ENCODE measurements at places on chromosomes 13 and 19.
A peak's percentile ranks its signal among the peaks of the same experiment; 100 is the strongest.

GRCh38 chr13:74004109-74004508, 130.1 kb downstream of the KLF12 start:
- DNase-seq: no peak

GRCh38 chr13:25616674-25617073, 244.9 kb downstream of the ATP8A2 start:
- DNase-seq: no peak

DNA sequence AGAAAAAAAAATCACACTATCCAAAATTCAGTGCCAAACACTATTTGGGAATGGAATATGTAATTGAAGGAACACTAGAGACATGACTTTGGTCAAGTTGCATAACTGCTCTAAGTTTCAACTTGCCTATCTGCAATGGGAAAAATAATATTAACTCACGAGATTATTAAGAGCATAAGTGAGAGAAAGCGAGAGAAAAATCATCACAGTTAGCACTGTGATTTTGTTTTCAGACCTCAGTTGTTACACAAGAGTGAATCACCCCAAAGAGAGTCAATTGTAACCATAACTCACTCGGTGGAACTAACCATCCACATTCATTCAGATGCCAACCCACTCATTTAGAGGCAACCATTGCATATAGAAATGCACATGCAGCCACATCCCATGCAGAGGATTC, 147.1 kb downstream of the NHLRC3 start:
- DNase-seq: no peak

GRCh38 chr13:85170372-85170771, 628.8 kb downstream of the SLITRK6 start:
- no peak for DNase-seq

DNA sequence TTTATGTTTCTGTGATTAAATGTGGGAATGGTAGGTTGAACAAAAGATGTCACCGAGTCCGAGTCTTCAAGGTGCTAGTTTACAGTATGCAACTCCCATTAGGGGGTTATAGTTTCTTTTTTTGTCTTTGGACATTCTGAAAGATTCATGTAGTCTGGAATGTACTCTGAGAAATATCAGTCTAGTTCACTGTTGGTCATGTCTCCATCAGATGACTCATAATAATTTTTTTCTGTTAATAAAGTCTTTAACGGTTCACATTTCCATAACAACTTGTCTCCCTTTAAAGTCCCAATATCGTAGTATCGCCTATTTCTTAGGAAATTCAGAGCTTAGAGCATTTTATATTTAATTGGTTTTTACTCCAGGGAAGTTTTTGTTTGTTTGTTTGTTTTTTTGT, 13.5 kb upstream of the ESD start:
- DNase-seq: no peak

- no peak for DNase-seq
Measured at GRCh38 chr19:27964185-27964584, 1248.8 kb downstream of the UQCRFS1 start.

DNA sequence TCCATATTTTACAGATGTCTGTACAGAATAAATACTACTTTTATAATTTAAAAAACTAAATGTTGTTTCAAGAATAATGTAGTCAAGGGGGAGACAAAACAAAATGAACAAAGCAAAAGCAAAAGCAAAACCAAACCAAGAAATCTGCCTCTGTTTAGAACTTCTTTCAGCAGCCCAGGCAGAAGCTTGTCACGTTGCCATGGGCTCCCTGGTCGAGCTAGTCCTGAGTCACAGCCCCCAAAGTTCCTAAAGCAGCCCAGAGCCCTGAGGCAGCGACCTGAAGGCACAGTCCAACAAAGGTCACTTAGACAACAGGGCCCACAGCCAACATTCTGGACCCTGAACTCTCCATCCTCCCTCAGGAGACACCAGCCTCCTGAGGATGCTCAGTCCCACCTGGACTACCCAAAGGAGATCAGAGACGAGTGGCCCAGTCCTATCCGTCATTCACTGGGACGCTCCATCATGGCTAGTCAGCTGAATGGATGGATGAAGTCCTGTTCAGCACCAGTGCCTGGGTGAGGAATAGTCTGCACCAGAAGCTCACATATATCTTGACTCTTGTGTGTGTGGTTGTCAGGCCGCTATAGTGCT, 41.7 kb downstream of the SIAH3 start:
- no peak for DNase-seq

DNA sequence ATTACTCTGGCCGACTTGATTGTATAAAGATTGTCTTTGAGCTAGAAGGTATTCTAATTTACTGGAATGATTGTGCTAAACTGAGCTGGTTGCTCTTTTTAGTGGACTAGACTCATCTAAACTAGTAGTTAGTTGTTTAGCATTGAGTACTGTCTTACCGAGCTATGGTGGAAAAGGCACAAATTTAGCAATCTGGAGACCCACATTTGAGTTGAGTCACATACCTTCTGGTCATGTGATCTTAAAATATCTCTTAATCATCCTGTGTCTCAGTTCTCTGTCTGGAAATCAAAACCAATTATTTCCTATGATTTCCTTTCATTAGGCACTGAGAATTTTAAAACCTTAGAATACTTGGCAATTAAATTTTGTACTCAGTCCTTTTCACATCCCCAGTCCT, 349.5 kb downstream of the IRS2 start:
- no peak for DNase-seq

- no peak for DNase-seq
Measured at GRCh38 chr19:4984438-4984990, 15.6 kb downstream of the KDM4B start.

GRCh38 chr13:28470296-28470695, 24.6 kb downstream of the FLT1 start:
- no peak for DNase-seq

DNA sequence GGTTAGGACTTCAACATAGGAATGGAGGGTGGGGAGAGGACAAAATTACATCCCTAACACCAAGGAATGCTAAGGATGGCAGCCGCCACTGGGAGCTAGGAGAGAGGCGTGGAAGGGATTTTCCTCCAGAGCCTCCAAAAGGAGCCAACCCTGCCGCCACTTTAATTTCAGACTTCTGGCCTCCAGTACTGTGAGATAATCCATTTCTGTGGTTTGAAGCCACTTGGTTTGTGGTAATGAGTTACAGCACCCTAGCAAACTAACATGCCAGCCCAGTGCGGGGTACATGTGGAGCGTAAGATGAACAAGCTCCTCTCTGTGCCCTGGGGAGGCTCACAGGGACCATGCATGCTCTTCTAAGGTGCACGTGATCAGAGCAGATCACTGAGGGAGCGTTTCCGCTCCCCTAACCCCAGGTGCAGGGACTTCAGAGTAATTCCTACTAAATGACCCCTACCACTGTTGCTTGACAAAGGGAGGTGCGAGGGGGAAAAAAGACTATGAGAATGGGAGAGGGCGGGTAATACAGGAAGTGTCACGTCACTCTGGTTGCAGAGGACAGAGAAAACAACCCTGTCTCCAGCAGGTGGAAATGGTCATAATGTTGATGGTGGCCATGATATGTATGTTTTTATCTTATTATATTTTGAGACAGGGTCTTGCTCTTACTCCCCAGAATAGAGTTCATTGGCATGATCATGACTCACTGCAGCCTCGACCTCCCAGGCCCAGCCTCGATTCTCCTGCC, 12.0 kb downstream of the FPR1 start:
- DNase-seq: no peak

- no peak for DNase-seq
Measured at GRCh38 chr13:29800687-29801086, 49.7 kb downstream of the UBL3 start.

GRCh38 chr19:28199323-28199722, 1013.6 kb downstream of the UQCRFS1 start:
- no peak for DNase-seq

DNA sequence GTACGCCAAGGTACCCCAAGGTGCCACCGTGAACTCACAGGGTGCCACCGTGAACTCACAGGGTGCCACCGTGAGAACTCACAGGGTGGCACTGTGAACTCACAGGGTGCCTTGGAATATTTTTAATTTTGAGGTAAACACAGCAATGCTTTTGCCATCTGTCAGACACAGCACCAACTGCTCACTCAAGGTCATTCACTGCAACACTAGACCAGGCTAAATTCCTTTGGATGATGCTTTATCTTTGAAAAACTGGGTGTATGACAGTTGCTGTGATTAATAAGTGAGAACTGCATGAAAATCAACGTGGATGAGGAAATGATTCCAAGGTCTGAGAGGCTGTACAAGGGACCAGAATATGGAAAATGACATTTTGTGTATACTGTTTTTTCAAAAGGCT, 18.9 kb downstream of the SAFB2 start:
- no peak for DNase-seq

GRCh38 chr19:48842789-48843162, 6.5 kb upstream of the HSD17B14 start:
- DNase-seq: no peak

GRCh38 chr13:99655351-99656091, 154.2 kb downstream of the TM9SF2 start:
- DNase-seq: peak; percentile 25

DNA sequence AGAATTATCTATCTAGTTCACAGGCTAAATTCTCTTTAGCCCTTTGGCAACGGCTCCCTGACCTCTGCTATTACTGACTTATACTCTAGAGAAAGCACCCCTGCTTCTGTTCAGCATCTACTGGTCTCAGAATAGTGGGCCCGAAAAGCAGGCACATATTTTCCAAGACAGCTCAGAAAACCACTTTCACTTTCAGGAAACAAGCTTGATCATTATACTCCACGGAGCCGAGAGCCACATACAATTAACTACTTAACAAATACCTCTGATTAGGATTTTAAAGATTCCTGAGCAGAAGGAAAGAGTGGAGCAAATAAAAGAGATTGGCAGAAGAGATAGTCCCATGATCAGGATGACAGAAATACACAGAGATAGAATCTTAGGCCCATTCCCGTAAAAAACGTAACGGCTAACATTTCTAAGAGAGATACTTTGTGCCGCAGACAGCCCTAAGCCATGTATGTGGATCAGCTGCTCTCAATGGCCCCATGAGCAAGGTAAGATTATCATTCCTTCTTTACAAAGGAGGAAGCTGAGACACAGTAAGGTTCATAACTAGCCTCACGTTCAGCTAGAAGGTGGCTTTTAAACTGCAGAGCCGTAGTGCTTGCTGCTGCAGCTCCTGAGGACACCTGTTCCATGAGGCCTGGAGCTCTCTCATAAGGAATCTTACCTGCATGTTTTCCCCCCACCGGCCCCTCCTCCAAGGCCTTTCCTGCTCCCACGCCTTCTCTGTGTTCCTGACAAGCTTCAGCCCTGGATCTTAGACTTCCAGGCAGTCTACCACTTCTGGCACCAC, 227.2 kb downstream of the FOXO1 start:
- peak; percentile 48 for DNase-seq

GRCh38 chr19:56134654-56134921, 6.5 kb upstream of the ZNF444 start:
- DNase-seq: no peak

- DNase-seq: no peak
Measured at GRCh38 chr13:33745370-33746324, 72.3 kb upstream of the RFC3 start.

GRCh38 chr13:111654531-111654930, 334.1 kb downstream of the TEX29 start:
- DNase-seq: no peak

- DNase-seq: peak; percentile 83
Measured at GRCh38 chr19:52007806-52008557, at the start of gene ZNF615. ZNF615 (minus strand) TSS chr19:52008211; CDS start chr19:52003711, 4,500 bp downstream.

- DNase-seq: no peak
Measured at GRCh38 chr13:19567820-19568534, 6.6 kb upstream of the TPTE2 start.

DNA sequence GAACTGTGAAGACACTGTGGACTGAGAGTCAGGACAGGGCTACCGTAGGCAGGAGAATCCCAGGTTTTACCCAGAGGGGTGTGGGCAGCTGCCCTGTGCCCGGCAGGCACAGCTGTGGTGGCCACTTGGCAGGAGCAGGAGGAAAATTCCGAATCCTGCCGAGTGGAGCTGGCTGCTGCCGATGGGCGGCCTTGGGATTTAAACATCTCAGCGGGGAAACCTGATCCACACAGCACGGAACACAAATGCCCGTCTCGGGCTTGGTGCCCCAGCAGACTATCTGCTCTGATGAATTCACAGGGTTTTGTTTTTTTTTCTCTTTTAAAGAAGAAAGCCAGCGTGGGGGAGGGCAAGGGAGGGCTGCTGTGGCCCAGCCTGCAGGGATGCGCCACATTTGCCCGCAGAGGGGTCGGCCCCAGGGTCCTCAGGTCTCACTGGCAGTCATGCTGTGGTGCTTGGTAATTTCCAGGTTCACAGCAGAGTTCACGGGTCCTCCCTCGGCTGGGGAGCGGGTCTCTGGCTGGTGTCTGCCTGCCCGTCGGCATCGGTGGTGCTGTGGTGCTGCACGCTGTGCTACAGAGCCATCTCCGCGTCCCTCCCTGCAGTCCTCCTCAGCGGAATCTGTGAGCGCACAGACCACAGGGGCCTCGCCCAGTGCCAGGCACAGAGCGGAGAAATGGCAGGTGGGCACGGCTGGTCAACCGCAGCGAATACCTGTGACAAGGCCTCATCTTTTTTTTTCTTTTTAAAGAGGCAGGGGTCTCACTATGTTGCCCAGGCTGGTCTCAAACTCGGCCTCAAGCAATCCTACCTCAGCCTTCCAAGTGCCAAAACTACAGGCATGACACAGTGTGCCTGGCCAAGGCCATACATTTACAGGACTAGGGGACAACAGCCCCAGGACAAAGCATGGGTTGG, 28.1 kb downstream of the MPND start:
- DNase-seq: no peak

DNA sequence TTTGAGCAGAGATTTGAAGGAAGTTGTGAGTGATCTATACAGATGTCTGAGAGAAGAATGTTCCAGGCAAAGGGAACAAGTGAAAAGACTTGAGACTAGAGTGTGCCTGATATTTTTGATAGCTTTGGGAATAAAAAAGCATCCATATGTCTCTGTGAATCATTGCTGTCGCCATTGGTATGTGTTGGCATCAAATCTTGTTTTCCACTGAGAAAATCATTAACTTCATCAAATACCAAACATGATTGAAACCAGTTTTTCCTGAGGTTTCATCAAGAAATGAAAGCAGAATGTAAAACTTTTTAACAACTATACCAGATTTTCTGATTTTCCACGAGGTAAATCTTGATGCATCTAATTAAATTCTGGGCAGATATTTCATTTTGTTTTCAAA, 862.6 kb downstream of the DIAPH3 start:
- DNase-seq: no peak

GRCh38 chr13:22194106-22194805, 523.4 kb downstream of the FGF9 start:
- DNase-seq: no peak

Data from T-helper 2 cell treated with Interferon-gamma antibody and Interleukin-4, amounts not matched to agents 5 μg/mL and 100 μg/mL, for 36 hours (primary cell).